ENCODE measurements at places on chromosomes 16 and 17.

GRCh38 chr16:19883966-19884485 is 622 bp downstream of the GPRC5B start:
- no peak for DNase-seq

DNA sequence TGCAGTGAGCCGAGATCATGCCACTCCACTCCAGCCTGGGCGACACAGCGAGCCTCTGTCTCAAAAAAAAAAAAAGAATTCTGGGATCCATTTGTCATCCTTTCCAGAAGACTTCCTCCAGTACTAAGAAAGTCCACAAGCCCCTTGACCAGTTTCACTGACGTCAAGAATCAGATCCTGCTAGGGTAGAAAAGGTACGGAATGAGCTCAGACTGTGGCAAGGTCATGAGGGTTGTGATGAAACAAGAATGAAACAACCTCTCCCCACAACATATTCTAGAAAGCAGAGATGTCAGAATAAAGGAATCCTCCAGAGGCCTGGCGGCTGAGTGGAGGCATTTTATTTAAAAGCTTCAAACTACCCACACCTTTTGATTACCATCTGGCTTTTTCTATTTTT is 29.9 kb downstream of the TRAF4 start:
- DNase-seq = no peak

DNA sequence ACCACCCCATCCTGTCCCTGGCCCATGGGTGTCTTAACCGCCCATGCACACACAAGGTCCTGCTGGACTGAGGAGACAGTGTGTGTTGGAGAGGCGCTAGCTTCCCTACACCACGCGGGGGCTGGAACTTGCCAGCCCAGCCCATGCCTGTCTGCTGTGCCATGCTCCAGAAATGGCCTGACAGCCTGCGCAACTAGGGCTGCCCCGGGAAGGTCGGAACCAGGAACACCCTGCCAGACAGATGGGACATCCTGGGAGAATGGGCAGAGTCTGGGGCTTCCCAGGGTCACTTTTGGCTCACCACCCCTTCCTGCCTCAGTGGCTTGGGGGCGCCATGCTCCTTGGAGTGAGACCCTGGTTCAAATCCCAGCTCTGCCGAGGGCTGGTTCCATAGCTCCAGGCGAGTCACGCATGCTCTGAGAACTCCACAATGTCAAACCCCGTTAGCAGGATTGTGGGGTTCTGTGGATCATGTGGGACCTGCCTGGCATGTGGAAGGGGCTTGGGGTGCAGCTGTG is 36.2 kb downstream of the SREBF1 start:
- DNase-seq = no peak

DNA sequence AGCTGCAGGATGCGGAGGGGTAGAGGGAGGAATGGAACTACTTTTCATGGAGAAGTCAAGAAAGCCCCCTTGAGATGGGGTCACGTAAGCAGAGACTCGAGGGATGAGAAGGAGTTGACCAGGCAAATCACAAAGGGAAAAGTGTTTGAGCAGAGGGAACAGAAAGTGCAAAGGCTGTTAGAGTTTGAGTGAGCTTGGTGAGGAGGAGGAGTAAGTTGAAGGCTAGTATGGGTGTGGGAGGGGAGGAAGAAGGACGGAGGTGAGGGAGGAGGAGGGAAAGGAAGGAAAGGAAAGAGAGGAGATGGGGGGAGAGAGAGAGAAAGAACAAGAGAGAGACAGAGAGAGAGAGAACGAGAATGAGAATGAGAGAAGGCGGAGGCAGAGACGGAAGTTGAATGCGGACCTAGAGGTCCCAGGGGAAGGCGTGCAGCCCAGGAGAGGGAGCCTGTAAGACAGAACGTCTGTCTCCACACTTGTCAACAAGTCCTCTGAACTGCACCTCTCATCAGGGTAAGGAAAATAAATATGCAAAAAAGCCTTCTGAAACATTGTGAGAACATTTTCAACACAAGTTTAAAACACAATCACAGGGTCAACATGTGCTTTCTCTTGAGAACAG is 279.8 kb upstream of the EEF2KMT start:
- DNase-seq = no peak

GRCh38 chr17:40515491-40516041 is 14.1 kb upstream of the TNS4 start:
- no peak for DNase-seq

DNA sequence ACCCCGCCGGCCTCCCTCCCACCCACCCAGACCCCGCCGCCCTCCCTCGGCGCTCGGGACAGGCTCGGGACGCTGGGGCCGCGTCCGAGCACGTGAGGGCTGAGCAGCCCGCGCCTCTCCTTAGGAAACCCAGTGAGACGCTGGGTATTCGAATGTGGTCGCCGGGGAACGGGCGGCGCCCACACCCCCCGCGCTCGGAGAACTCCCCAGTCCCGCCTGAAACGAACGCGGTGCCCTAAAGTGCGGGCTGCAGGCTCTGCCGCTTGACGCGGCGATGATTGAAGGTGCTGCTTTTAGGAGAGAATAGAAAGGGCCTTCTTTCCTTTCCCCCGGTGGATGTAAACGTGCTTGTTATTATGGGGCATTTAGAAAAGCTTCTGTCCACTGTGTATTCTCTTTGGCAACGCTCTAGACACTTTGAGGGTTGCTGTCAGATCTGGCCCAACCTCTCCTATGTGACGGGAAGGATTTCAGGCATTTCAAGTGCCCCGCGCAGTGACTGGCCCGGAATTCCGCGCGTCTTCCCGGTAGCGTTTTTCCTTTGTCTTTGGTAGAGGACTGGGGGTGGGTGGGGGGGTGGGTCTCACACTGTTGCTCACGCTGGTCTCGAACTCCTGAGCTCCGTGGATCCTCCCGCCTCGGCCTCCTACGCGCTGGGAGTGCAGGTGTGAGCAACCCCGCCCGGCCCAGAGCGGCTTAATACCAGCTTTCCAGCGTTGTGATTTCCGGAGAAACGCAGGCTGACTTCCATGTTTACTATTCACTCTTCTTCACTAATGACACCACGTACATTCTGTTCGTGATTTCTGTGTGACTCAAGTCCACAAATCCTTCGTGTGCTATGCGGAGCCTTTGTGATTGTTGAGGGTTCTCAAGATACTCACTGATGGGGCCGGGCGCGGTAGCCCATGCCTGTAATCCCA is 21.8 kb upstream of the FOXK2 start:
- no peak for DNase-seq

- DNase-seq = no peak
These were observed at the start of gene ADAMTS18 for GRCh38 chr16:77434530-77435271. TSS of gene ADAMTS18 (minus strand) at chr16:77435034. CDS start at chr16:77434695, 339 bp downstream.

GRCh38 chr16:28180655-28181460 is 30.9 kb downstream of the XPO6 start:
- DNase-seq = no peak

DNA sequence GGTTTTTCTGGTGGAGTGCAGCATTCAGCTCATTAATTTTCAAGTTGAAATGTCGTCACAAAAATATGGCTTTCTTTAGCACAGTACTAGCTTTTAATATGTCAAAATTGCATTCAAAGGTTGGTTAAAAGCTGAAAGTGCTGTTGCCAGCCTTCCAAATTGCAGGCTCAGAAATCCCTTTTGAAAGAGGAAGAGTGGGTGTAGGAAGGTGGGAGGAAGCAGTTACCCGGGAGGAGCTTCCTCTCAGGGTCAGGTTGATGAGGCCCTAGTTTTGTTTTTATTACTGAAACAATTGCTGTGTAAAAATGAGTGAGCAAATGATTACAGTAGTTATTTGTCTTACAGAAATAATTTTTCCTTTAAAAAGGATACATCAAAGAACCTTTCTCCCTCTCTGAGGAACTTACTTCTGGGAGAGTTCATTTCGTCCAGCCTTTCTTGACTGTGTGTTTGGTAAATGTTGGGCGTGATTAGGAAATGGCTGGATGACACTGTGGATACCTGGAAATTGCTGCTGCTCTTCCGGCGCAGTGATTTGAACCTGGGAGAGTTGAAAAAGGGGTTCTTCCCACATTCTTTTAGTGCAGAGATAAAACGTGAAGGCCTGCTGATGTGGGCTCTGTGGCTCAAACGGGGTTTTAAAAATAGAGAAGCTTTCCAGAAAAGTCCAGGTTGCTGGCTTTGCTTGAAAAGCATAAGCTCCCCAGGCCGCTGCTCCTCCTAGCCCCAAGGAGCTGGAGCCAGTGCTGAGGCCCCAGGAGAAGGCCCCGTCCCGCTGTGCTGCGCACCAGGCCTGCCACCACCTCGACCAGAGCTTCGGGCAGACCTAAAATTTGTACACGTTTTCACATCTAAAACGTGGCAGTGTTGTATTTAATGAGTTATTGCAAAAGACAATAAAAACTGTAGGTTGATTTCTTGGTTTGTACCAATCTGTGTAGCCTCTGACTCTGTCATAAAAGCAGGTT is 41.7 kb downstream of the SEC14L1 start:
- DNase-seq = no peak

DNA sequence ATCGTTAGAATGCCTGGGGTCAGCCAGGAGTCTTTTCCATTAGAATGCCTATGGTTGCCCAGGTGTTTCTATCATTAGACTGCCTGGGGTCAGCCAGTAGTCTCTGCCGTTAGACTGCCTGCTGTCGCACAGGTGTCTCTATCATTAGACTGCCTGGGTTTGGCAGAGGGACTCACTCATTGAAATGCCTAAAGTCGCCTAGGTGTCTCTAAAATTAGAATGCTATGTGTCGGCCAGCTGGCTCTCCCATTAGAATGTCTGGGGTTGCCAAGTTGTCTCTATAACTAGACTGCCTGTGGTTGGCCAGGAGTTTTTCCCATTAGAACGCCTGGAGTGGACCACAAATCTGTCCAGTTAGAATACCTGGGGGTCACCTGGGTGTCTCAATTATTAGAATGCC is 2266.5 kb downstream of the TP53TG3F start:
- DNase-seq = no peak

GRCh38 chr16:87366288-87366687 is 17.3 kb downstream of the FBXO31 start:
- no peak for DNase-seq

- no peak for DNase-seq
These were observed 97.1 kb upstream of the MYOCD start for GRCh38 chr17:12568358-12569251.

DNA sequence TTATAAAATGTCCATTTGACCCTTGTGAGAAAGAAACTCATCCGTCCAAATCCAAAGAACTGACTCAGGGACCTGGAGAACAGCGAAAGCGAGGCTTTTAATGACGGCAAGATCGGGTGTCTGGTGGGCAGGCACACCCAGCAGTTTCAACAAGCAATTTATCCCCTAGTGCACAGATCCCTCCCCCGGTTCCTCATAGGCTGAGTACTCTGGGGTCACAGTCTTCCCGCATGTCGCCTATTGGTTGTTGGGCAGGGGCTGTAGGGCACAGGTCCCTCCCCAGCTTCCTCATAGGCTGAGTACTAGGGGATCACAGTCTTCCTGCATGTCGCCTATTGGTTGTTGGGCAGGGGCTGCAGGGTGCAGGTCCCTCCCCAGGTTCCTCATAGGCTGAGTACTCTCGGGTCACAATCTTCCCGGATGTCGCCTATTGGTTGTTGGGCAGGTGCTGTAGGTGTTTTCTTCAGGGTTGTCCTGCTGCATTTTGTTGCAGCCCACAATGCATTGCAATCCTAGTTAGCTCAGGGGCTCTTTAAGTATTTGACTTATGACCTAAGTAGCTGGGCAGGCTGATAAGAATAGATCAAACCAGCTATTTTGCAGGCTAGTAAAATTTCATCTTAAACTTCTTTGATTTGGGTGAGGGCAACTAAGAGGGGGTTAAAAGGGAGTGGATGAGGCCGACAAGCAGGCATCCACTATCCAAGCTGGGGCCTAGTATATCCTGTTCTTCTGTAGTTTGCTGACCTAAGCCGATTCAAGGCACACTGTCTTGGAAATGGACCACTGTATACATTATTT is 3.6 kb upstream of the UTS2R start:
- DNase-seq = no peak

DNA sequence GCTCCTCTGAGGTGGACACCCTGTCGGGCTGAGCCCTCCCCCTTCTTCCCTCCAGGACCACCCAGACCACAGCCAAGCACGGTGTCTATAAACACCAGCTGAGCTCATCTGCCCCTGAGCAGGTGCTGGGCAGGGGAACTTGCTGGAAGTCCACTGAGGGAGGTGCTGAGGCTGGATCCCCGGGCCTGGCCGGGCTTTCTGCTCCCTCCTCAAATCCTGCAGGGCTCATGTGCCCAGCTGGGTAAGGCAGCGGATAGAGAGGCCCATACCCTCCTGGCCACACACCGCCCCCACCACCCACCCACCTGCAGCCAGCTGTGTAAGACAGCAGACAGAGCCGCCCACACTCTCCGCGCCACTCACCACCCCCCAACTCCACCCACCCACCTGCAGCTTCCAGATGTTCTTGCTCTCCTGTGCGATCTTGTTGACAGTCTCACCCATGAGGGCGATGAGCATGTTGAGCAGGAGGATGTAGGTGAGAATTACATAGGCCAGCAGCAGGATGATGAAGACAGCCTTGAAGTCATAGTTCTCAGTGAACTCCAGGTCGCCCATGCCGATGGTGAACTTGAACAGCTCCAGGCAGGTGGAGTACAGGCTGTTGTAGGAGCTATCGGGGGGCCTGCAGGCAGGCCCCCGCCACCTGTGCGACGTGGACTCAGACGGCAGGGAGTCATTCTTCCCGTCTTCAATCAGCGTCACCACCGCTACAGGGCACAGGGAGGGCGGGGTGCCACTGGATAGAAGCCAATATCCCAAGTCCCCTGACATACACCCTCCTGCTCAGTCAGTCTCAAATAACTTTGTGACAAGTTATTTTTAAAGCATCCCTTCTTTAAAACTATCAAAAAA is 15.9 kb upstream of the TRPV3 start:
- no peak for DNase-seq

GRCh38 chr16:57348327-57348726 is 10.3 kb upstream of the CCL22 start:
- DNase-seq = no peak

DNA sequence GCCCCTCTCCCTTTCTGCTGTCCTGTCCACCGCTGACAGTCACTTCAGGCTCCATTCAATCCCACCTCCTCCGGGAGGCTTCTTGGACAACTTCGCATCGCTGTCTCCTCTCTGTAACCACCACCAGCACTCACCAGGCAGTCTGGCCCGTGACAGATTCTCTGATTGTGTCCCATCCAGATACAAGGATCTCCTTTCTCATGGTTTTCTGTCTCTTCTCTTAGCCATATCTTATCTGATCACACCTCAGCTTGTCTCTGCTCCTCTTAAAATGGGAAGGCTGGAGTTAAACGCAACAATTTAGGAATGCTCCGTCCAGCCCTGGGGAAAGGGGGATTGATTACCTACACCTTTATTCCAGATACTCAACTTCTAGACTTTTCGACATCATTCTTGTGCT is 56.9 kb upstream of the ARHGAP44 start:
- no peak for DNase-seq

GRCh38 chr17:63954402-63955063 is 18.2 kb downstream of the SCN4A start:
- no peak for DNase-seq

DNA sequence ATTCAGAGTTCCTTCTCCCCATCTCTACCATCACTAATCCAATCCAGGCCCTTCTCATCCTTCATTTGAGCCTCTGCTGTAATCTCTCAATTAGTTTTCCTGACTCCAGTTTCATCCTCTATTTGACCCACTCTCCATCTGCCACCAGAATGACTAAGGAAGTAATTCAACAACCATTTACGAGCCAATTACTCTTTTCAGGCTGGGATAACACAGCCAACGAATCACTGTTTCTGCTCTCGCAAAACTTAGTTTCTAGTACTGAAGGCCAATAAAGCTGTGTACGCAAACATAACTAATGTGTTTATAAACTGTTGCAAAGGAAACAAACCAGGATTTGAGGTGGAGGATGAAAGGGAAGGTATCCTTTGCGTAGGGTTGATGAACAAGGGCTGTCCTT is 53.7 kb downstream of the MAP2K6 start:
- DNase-seq = peak; percentile 88

Measured in NCI-H524 treated with DMSO at 0.1 percent for 48 hours (cell line).